ENCODE measurements at places on chromosomes 5 and 9.

DNA sequence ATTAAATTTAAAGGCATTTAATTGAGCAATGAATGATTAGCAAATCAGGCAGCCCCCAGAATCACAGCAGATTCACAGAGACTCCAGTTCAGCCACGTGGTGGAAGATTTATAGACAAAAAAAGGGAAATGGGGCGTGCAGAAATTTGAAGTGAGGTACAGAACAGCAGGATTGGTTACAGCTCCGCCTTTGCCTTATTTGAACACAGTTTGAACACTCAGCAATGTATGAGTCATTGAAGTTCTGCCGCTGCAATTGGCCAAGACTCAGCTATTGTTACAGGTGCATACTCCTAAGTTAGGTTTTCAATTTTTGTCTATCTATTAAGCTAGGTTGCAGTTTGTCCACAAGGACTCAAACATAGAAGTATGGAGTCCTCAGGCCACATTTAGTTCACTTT, 157.7 kb upstream of the SLC12A2 start:
- DNase-seq, result no peak

DNA sequence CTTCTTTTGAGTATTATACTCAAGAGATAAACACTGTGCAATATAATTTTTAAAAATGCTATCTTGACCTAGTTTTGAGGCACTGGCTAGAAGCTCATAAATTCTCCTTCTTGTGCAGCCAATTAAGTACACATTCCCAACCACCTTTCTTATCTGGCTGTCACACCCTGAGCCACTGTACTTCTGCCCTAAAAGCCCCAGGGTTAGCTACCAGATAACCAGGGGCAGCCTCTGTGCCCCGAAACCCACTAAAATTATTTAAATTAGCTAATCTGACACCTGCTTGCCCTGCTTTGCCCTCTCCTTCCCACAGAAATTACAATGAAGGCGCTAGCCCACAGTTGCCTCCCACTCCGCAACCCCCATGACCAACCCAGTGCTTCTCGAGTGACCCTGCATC, 597.3 kb upstream of the TYRP1 start:
- no peak for DNase-seq

GRCh38 chr5:140261403-140262171, 41.3 kb downstream of the PFDN1 start:
- no peak for DNase-seq

- no peak for DNase-seq
Observed at GRCh38 chr9:121830441-121831140, 179.2 kb downstream of the DAB2IP start.

GRCh38 chr5:57931807-57932206, 449.2 kb upstream of the ACTBL2 start:
- DNase-seq, result no peak

DNA sequence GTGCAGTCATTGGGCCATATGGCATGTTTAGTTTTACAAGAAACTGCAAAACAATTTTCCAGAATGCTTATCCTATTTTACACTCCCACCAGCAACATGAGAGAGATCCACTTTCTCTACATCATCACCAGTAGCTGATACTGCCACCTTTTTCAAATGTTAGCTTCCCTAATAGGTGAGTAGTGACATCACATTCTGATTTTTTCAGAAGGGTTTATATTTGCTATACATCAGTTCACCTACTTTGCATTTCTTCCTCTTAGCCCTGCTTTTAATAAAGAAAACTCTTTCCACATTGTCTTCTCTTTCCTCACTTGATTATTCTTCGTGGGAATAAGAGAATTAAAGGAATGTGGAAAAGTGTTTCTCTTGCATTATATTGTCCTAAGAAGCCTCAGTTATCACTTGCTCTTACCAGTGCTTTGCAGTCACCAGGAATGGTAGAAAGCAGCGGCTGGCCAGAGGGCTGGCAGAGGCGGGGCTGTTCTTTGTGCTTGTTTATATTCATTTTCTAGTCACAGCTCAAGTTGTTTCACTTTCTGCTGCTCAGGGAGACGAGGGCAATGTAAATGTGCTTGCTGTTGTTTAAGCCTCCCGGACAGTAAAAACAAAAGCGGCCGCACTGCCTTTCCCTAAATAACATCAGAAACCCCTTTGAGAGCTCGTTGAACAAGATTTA, 164.8 kb downstream of the HSD17B3 start:
- no peak for DNase-seq

- no peak for DNase-seq
Observed at GRCh38 chr5:39624890-39625289, 200.1 kb upstream of the DAB2 start.

- no peak for DNase-seq
Observed at GRCh38 chr9:69573651-69574050, 98.5 kb downstream of the APBA1 start.

GRCh38 chr5:43386960-43387362, 25.2 kb downstream of the CCL28 start:
- no peak for DNase-seq

- no peak for DNase-seq
Observed at GRCh38 chr9:131517761-131518190, 13.3 kb downstream of the UCK1 start.

GRCh38 chr5:56514245-56514644, 281.1 kb upstream of the ANKRD55 start:
- no peak for DNase-seq

- no peak for DNase-seq
Observed at GRCh38 chr9:111969622-111970021, 73.0 kb downstream of the UGCG start.

DNA sequence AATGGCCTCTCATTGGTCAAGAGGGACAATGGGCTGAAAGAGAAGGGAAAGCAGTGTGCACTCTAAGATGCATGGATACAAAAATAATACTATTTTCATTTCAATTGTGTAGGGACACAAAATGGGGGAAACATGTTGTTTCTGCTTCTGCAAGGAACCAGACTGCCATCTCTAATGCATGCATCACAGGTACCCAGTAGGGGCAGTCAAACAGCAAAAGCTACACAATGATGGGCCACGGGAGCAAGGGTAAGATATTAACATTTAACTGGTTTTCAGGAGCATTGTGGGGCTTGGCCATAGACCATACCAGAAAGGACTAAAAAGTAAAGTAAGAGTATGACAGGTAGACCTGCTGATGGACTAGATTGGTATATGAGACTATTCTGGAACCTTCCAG, 535.8 kb downstream of the SPATA31D1 start:
- no peak for DNase-seq

- no peak for DNase-seq
Observed at GRCh38 chr5:53962306-53962705, 348.1 kb downstream of the ARL15 start.

DNA sequence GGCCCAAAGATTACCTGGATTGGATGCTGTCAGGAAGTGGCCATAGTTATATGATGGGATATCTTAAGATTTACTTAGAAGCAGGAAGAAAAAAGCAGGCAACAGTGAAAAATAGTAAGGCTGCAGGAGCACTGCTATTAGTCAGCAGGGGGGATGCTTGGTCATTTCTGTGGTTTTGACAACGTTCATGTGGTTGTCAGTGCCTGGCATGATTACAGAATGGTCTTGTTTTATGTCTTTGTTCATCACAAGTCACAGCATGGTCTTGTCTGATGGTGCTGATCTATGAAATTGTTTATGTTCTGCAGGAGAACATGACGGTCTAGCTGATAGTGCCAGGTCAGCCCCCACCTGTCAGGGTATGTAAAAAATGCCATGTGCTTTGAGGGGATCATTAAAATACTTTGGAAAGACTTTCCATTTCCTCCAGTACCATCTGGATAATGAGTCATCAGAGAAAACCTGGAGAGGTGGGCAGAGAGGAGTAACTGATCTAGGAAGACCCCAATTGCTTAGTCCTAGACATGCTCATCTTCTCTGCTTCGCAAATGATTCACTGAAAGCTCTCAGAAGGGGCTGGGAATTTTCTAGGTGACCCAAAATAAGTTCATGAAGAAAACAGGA, 48.5 kb downstream of the PLGRKT start:
- no peak for DNase-seq

GRCh38 chr9:100131216-100131615, 32.2 kb downstream of the INVS start:
- no peak for DNase-seq

GRCh38 chr5:66603881-66604280, 7.7 kb downstream of the MAST4 start:
- DNase-seq, result no peak

GRCh38 chr5:10684303-10685086, 76.5 kb downstream of the DAP start:
- DNase-seq, result no peak

- no peak for DNase-seq
Observed at GRCh38 chr9:77325058-77325457, 147.7 kb downstream of the VPS13A start.

- DNase-seq, result no peak
Observed at GRCh38 chr5:171474230-171474813, 54.9 kb downstream of the FGF18 start.

DNA sequence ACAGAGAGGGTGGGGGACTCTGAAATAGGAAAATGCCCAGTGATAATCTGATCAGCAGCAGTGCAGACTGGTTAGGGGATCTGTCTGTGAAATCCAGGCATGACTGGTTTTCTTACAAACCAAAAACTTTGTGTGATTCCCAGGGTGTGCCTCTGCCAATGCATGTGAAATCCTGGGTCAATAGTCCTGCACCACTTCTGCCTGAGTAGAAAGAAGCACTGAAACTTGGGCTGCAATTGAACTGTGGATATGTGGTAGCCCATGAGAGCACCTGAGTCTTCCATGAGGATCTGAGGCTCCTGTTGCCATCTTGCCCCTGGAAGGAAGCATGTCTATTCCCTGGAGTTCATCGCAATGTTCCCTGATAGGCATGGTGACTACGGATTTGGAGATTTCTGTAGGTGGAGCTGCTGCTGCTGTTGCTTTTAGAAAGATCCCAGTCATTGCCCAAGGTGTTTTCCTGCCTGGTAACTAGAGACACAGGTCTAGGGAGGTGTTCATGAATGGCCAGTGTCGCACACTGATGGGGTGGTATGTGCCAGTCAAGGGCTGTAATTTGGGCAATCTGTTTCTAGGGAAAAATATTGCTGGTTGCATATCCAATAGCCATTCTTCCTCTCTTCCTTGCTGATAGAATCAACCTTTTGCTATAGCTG, 146.7 kb downstream of the CARTPT start:
- DNase-seq, result no peak

GRCh38 chr5:39301406-39301805, 62.9 kb downstream of the C9 start:
- DNase-seq, result no peak

DNA sequence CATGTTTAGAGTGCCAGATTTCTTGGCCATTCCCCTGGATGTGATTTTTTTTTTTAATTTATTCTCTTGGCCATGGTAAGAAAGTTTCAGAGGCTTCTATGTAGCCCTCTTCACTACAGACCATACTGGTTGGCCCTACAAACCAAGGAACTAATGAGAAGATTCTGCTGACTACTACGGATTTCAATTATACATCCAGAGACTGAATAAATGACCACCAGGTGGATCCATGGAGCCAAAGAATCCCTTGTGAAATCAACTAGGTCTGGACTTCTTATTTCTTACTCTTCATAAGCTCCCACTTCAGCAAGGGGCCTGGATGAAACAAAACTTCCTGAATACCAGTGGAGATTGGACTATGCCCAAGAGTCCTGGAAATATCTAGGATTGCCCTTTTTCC, 27.6 kb downstream of the ZNF622 start:
- no peak for DNase-seq

DNA sequence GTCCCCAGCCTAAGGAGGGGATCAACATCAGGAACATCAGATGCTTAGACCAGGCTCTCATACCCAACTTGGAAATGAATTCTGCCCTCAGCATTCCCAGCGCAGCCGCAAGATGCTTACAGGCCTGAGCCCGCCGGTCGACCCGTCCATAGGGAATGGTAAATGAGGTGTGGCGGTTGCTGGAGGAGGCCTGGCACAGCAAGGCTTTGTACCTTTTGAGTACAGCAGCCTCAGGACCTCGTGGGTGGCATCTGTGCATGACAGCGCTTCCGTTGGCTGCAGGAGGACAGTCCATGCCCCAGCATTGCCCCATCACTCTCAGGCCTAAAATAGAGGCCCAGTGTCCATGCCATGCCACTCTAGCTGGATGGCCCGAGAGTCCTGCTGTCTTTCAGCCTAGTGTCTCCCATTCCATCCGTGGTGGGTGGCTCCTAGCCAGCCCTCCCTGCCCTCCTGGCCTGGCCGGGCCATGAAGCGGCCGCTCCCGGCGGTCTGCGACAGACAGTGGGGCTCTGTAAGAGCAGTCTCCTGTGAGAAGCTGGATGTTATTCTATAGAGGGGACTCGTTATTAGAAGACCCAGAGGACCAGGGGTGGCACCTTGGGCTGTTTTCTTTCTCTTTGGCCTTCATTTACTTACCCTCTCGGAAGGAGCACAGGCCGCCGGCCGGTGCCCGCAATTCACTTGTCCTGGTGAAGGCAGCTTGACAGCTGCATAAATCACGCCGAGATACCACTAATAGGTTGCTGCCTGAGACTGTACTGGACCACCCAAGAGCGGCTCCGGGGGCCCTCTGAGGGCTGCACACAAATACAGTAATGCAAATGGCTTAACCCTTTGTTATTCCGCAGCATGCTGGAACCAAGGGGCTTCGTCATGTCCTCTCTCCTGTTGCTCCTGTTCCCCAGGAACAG, 223.5 kb upstream of the TUT7 start:
- DNase-seq, result no peak

DNA sequence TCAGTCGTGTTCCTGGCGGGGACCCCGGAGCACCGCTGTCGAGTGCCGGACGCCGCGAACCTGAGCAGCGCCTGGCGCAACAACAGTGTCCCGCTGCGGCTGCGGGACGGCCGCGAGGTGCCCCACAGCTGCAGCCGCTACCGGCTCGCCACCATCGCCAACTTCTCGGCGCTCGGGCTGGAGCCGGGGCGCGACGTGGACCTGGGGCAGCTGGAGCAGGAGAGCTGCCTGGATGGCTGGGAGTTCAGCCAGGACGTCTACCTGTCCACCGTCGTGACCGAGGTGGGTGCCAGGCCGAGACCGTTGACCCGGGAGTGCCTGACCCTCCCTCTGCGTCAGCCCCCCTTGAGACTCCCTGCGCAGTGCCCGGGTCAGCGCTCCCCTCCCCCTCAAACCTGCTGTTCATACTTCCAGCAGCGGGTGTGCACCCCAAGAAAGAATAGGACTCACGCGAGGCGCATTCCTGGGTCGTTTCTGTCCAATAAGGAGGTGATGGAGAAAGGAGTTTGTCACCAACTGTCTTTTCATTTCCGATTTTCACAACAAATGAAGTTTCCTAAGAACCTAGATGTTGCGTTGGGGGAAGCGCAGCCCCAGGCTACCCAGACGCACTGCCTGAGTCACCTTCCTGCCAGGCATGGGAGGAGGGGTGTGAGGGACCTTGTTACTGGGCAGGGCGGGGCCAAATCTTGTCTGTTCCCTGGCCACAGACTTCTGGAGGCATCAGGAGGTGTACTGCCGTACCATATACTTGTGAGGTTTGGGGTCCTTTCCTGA, 722 bp downstream of the SLC22A4 start:
- peak; percentile 68 for DNase-seq

GRCh38 chr5:96079075-96079474, 117.4 kb upstream of the ELL2 start:
- DNase-seq, result no peak

Data from activated T-cell treated with anti-CD3 and anti-CD28 coated beads, Interleukin-2, amount 50 U/mL, for 1 hour (primary cell).